ENCODE measurements at places on chromosomes 7 and 10.

GRCh38 chr10:154348-154747 is 19.1 kb downstream of the ZMYND11 start:
- DNase-seq = no peak

DNA sequence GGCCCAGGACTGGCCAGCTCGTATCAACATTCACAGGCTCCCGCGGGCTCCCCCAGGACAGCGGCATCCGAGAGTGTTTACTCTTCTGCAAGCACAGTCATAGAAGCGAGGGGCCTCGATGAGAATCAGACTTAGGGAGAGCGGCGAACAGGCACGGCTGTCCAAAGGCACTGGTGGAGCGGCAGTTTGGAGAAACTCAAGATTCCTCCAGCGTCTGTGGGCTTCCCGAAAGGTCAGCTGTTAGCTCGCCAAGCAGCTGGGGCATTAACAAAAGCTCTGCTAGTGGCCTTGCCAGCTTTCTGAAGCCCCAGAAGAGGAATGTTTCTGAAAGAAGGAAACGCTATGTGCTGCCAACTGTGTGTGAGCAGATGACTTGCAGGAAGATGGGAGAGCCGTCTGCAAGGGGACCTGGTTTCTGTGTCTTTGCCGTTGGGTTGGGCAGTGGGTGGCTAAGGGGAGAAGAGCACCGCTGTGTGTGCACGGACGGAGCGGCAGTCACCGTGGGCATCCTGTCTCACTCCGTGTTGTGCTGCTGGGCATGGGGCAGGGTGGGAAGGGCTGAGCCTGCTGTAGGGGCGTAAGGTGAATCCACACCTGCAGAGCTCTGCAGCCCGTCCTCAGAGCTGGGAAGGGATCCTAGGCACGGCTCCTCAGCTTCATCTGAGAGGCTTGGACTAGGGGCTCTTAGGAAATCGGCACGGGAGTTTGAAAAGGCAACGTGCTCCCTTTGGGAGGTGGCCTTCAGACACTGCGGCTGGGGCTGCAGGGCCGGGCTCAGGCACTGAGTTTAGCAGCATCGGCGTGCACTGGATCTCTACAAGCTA is 42.1 kb downstream of the AMZ1 start:
- DNase-seq = no peak

DNA sequence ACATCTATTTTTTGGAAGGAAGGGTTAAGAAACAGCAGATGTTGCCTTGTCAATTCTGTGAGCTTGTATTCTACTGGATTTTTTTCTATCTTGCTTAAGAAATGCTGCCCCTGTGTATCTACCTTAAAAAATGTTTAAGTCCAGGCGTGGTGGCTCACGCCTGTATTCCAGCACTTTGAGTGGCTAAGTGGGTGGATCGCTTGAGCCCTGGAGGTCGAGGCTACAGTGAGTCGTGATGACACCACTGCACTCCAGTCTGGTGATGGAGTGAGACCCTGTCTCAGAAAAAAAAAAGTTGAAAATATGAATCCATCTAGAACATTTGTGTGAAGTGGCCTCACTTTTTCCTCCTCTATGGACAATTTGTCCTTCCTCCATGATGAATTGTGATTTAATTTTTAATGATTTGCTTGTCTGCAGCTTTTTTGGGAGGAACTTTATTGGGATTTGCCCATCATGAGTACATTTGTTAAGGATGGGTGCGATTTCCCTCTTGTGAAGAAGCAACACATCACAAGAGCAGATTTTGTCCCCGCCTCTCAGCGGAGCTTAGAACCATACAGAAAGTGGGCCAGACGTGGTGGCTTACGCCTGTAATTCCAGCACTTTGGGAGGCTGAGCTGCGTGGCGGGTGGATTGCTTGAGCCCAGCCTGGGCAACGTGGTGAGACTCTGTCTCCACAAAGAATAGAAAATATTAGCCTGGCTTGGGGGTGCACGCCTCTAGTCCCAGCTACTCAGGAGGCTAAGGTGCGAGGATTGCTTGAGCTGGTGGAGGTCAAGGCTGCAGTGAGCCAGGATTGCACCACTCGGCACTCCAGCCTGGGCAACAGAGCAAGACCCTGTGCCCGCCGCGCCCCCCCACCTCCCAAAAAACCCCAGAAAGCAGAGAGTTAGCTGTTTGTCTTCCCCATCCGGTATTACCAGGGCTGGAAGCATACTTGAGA is 57.7 kb downstream of the DNAJB6 start:
- DNase-seq = no peak

DNA sequence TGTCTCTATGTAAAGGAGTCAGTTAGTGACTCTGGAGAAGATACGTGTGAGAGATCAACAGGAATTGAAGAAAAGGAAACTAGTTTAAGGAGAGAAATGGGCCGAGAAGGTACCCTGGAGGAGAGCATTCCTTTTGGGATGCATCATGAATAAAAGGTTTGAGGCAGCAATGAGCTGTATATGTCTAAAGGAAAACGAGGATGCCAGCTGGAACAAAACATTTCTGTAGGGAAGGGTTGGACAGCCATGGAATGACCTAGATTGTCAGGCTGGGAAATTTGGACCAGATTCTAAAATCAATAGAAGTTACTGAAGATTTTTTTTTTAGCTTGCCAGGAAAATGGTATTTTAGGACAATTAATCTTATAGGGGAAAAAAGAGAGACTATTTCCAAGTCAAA is 17.2 kb upstream of the MPP7 start:
- no peak for DNase-seq

DNA sequence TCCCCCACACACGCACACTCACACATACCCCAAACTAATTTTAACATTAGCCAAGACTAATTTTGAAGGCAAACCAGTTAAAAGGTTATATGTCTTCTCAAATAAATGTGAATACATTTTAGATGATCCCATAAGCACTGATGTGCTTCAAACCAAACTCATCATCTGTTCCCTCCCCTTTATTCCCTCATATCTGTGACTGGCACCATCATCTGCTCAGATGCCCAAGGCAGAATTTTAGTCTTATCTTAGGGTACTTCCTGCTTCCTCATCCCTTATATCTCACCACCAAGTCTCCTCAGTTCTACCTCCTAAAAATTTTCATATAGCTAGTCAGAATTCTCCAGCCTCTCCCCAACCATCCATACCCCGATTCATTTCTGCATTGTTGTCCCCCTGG is 80.4 kb downstream of the UPF2 start:
- DNase-seq = no peak

DNA sequence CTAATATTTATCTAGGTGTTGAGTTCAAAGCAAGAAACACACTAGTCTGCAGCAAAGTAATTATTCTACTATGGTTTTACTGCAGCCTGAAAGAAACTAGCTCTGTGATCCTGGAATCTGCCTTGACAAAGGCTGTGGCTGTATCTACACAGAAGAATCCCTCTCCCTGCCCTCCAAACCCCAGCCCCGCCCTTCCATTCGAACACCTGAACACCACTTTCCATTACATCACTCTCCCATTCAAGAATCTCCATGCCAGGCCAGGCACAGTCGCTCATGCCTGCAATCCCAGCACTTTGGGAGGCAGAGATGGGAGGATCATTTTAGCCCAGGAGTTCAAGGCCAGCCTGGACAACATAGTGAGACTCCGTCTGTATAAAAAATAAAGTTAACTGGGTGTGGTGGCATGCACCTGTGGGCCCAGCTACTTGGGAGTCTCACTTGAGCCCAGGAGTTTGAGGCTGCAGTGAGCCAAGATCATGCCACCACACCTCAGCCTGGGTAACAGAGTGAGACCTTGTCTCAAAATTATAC is 23.3 kb downstream of the LRRC20 start:
- DNase-seq = no peak

- no peak for DNase-seq
These were observed 117.5 kb downstream of the TRIL start for GRCh38 chr7:28840592-28840995.

DNA sequence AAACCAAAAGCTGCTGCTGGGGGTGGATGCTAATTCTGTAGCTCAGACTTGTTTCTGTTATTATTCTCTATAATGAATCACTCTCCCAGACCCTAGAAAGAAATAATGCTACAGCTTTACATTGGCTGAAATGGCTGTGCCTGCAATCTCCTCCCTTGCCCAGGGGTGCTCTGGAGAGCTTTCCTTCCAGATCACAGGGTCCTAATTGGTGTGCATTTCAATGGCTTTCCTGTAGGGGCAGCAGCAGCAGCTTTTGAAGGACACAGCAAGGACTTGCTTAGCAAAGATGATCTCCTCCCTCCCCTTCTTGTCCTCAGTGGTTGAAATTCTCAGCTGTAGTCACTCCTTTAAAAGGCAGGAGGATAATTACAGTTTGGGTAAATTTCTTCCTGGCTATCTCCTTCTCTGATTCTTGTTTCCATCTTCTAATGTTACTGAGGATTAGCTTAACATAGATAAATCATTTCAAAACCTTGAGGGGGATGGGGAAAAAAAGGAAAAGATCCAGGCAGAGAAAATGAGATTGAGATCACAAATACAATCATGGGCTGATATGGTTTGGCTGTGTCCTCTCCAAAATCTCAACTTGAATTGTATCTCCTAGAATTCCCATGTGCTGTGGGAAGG is 120.2 kb upstream of the CTTNBP2 start:
- DNase-seq = no peak

DNA sequence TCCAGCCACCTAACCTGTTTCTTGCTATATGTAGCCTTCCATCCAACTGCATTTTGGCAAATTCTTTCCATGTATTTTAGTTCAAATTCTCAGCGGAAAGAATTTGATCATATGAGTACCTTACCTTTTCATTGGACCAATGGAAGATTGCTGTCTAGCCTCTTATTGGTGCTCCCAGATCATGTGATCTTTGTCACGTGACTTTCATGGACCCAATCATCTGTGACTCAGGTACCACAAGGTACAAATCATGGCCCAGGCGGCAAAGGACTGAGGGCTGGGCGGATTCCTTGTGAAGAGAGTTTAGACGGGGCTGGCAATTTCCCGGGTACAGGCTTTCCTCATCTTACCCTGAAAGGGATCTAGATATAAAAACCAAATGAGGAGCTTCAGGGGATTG is 85.9 kb upstream of the TBX20 start:
- no peak for DNase-seq

DNA sequence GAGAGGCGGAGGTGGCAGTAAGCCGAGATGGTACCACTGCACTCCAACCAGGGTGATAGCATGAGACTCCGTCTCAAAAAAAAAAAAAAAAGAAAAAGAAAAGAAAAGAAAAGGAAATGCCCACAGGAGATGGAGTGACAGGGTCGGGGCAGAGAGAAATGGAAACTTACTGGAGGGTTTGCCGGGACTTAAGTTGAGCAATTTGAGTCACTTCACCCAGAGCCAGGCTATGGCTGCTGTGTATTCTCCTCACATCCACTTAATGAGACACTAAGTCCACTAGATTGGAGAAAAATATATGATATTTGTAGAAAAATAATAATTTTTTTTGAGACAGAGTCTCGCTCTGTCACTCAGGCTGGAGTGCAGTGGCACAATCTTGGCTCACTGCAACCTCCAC is 4.6 kb upstream of the PFKFB3 start:
- DNase-seq = no peak

GRCh38 chr10:60604342-60604741 is 173.9 kb upstream of the CDK1 start:
- DNase-seq = no peak

DNA sequence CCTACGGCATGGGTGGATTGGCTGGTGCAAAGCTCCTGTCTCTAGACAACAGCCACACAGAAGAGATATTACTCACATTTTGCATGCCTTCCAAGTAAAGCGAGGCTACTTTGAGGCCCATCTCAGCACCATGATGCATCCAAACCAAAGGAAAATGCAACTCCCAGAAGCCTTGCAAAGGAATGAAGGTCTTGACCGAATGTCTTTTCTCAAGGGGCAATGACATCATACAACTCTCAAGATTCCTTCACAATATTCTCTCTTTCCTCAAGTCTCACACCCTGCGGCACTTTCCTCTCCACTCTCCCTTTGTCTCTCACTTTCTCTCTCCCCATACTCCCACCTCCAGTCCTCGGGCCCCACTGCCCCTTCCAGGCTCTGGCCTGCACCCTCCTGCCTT is 44.8 kb upstream of the CPXM2 start:
- DNase-seq = no peak

- DNase-seq = no peak
These were observed 82.3 kb downstream of the COL13A1 start for GRCh38 chr10:69884024-69884367.

DNA sequence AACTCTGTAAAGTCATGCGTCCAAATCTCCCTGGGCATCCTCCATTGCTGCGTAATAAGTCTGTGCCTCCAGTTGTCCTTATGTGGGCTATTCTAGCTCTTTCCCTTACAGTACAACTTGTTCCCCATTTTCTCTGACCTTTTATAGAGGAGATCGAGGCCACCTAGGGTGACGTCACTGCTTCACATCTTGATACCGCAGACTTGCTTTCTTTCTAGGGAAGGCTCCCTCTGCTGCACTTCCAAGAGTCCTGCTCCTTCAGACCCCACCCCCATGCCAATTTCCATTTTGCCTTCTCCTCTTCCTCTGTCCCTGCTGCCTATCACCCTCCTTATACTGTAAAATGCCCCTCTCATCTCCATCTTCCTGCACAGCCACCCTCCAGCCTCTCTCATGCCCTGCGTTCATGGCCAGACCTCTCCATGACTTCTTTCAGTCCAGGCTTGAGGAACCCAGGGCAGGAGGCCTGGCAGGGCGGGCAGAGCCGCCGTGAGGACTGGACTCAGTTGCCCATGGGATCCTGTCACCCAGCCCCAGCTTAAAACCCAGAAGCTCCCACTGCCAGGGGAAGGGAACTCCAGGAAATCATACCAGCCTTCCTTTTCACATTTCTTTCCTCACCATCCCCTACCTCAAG is 57.5 kb downstream of the CAMK1D start:
- DNase-seq = no peak

GRCh38 chr7:91082038-91082437 is 182.2 kb upstream of the FZD1 start:
- DNase-seq = no peak

- no peak for DNase-seq
These were observed 65.9 kb upstream of the RAB11FIP2 start for GRCh38 chr10:118112543-118113125.

- DNase-seq = no peak
These were observed 188.2 kb downstream of the PTPN20 start for GRCh38 chr10:47099474-47099873.

DNA sequence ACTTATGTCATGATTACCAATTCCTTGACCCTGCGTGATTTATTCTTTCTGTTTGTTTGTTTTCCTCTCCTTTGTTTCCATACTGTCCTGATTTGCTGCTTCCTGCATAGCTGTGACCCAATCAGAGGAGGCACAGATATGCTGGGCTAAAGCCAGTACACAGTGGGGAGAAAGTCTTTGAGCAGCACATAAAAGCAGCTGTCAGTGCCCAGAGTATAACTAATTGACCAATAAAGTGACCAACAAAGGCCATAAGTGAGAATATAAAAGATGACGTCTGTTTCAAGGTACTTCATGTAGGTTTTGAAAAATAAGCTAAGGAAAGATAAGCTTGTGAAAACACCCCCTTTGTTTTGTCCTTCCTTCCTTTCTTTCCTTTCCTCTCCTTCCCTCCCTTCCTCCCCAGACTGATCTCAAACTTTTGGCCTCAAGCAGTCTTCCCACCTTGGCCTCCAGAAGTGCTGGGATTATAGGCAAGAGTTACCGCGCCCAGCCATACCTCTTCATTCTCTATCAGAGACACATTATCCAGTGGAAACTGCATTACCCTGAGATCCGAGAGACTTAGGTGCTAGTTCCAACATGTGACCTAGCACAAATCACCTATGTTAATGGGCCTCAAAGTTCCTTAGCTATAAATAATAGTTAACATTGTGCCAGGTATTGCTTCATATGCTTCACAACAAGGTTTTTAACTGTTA is 17.0 kb downstream of the BCAP29 start:
- DNase-seq = no peak

GRCh38 chr10:125115409-125115808 is 45.0 kb downstream of the CTBP2 start:
- no peak for DNase-seq

GRCh38 chr7:133837224-133837623 is 289.9 kb upstream of the LRGUK start:
- no peak for DNase-seq

- DNase-seq = no peak
These were observed 4.2 kb upstream of the ADAM12 start for GRCh38 chr10:126392469-126392868.

All from stimulated activated CD4-positive, alpha-beta T cell treated with anti-CD3 and anti-CD28 coated beads, Interleukin-15, amount 100 ng/mL, for 1 hour (primary cell).